Thyroid gland (tissue), 4 donors: ENCODE measurements at places on chromosomes 5 and 9.

DNA sequence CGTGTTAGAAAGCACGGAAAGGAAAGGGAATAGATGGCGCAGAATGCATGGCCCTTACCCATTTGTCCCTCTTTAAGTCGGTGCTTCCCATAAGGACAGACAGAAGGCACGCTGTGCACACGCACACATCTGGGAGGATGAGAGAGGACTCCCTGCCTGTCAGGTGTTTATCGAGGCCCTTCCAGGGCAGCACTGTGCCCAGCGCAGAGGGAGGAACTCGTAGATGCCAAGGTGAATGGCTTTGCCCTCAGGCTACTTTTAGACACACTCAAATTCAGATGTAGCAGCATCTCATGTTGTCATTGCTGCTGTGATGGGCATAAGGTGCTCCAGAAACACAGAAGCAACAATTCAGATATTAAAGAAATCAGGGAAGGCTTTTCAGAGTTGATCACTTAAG is 70.2 kb upstream of the CTSL start:
- DNase-seq, result no peak

- no peak for DNase-seq
Measured at GRCh38 chr5:170571875-170572852, 68.3 kb downstream of the KCNIP1 start.

DNA sequence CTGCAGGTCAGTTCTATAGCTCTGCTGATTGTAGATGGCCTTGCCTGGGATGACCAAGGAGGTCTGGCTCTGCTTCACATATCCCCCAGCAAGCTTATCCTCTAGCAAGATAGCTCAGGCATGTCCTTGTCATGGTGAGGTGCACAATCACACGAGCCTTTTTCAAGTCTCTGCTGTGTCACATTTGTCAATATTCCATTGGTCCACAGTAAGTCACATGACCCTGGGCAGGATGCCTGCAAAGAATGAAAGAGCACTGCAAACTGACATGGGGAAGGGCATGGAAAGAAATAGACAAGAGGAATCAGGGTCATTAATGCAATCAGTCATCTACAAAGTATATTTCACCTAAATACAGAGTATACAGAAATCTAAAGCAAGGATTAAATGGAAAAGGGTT is 142.0 kb downstream of the RORB start:
- DNase-seq, result no peak

GRCh38 chr5:143543358-143544255 is 140.1 kb upstream of the NR3C1 start:
- no peak for DNase-seq

DNA sequence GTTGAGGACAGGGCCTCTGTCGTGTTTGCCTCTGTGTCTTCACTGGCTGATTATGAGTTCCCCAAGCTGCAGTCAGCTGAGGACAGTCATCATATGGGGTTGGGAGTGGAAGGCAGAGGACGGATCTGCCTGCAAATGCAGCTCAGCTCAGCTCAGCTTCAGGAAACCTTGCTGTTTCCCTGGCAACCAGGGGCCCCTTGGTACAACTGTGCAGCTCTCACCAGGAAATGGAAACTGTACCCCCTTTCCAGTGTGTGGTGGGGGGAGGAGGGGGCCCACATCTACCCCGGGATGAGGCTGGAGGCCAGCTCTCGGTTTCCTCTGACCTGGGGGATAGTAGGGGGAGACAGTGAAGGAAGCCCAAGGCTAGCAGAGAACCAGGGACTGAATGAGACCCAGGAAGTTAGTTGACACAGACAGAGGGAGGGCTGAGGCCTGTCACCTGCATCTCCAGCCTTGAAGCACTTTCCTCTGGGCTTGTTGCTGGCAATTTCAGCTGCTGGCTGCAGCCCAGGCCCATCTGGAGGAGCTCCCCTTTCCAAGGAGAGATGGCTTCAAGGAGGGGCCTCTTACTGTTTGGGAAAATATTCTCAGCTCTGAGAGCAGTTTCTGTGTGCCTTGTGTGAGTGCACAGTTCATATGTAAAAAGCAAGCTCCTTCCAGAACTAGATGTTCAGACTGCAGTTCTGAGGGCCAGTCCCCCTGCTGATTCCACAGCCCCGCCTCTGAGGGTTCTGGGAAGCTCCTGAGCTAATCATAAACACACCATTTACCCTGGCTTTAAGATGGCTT is 6.9 kb downstream of the ANXA6 start:
- DNase-seq, result peak; percentile 60

GRCh38 chr5:110115503-110115902 is 425.8 kb downstream of the MAN2A1 start:
- DNase-seq, result no peak

DNA sequence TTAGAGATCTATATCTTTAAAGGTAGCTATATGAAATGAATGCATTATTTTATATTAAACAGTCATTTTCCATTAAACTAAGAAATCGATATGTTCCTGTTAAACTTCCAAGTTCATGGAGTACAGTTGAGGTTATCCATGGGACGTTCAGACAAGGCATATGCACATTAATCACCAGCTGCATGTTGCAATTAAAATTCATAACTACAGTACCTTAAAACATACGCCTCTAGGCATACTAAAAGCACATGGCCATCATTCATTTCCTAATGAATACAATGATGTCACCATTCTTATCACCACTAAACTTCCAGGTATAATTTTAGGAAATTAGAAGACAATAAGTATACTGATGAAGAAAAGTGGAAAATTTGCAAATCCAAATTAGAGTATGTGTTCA is 174.3 kb downstream of the CDH12 start:
- DNase-seq, result no peak

DNA sequence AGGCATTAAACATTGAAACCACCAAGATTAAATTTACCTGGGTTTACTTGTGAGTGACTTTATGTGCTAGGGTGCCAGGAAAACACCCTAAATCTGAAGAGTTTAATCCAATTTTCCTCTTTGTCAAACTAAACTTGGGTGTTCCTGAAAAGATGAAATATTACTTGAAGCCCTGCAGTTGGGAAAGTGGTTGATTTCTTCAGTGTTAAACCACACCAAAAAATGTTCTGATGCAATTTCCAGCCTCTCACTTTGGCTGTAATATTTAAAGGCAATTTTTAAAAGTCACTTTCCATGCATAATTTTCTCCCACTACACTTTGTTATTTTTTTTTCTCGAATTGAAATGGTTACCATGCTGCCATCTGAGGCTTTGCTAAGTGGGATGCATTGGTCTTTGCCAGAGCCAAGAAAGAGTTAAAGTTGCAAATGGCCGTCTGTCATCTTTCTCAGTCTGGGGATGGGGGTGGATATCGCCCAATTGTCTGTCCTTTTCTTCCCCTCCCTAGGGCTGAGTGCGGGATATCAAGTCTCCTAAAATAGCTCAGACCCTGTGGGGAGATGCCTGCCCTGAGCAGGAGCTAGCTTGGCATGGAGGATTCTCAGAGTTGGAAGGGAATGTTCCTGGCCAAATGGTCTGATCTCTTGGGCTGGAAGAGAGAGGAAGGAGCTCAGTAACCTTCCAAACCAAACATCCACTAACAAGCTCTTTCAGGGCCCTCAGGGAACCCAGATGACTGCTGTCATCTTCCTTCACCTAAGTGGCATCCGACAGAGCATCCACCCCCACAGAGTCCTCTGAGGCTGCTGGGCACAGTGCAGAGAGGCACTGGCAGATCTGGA is 13.6 kb upstream of the SHB start:
- DNase-seq, result no peak

DNA sequence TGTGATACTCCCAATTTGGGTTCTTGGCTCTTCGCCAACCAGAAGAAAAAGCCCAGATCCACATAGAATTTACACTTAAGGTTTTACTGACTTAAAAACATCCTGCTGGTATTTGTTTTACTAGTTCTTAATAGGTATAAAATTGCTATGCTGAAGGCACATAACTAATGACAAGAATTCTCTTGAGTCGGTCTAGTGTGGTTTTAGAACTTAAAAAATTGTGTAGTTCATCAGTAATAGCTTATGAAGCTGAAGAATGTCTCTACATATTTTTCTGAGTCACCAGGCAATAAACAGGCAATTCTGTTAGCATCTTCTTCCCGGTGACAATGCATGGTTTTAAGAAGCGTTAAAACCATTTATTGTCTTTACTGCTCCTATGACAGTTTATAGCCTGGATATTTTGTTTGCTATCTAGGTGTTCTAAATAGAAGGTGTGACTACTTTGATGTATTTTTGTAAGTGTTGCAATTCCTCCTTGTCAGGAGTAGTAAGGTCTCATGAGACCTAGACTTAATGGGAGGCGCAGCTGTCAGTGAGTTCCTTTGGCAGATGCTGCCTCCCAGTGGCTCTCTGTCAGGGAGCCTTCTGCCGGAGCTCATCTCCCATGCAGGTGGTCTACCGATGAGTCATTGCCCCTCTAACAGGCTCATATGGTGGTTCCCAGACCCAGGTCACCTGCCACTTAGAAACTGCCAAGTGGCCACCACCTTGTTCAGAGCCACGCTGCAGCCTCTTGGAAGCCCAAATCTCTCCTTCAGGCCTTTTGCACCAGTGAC is 173.8 kb downstream of the MAST4 start:
- peak; percentile 8 for DNase-seq

DNA sequence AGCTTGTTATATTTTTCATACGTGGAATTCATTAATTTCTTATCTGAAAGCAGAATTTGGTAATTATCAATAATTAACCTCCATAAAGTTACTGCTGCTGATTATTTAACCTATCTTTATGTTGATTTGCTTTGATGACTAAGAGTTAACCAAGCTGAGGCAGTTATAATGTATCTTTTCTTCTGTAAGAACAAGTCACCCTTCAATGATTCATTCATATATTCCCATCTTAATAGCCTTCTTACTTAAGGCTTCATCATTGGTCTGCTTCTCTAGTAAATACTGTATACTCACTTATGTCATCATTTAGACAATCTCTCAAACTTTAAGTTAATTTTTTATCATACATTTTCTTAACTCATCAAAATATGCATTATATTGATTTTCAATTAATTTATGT is 592.2 kb downstream of the ANXA1 start:
- no peak for DNase-seq

GRCh38 chr5:11076945-11077613 is 316.0 kb upstream of the DAP start:
- DNase-seq, result no peak

DNA sequence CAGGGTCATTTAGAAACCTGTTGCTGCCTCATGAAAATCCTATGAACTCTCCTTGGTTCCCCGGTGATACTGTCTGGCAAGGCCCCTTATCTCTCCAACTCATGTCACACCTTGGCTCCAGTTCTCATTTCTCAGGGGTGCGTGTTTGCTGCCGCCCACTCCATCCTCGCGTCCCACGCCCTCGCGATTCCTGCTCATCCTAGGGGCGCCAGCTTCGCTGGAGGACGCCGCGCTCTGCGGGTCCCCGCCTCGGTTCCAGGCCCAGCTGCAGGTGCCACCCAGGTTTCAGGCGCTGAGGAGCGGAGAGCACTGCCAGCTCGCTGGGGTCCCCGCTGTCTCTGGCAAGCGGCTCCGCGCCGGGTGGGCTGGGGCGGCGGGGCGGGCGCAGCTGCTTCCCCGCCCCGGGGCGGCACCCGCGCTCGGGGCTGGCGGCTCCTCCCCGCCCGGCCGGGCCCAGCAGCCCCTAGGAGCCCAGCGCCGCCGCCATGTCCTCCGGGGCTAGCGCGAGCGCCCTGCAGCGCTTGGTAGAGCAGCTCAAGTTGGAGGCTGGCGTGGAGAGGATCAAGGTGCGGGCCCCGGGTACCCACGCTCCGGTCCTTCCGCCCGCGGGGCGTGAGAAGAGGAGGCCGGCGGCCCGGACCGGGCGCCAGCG is at the start of gene GNG10:
GNG10 (plus strand) TSS at position 456 of the 652 bp plus-strand sequence; CDS start at position 486, 30 bp downstream.
- DNase-seq, result peak; percentile 58

GRCh38 chr5:10400411-10400810 is 41.3 kb upstream of the ROPN1L start:
- DNase-seq, result no peak

DNA sequence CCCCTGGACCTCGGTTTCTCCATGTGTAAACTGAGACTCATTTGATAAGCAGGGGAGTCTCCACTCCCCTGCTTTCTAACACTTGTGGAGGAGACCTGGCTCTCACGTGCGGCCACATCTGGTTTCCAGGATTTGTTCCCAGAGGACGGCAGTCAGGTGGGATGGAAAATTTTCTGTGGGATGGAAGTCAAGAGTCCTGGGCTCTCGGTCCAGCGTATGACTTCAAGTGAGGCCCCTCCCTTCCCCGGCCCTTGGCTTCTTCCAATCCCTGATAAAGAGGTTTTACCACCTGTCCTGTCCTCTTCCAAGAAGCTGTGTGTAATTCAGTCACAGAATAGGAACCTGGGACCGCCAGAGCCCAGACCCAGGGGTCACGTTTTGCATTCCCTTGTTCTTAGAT is 35.0 kb downstream of the TMOD1 start:
- DNase-seq, result no peak

DNA sequence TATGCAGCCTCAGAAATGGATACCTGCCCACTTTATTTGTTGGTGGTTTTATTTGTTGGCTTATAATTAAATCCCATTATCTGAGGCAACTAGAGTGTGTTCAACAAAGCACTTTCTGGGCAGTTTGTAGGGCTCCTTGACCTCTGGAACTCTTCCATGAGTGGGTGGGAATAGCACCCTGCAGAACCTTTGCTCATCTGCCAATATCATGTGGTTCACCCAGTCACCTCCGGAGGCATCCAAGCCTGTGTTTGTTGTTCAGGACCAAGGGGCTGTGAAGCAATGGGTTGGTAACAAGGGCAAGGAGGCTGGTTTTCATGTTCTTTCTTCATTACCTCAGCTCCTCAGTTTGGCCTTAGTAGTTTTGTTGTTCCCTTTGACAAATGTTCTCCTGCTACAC is 314.0 kb downstream of the NDUFS4 start:
- no peak for DNase-seq

- DNase-seq, result no peak
Measured at GRCh38 chr9:5073701-5074100, 88.6 kb downstream of the JAK2 start.

DNA sequence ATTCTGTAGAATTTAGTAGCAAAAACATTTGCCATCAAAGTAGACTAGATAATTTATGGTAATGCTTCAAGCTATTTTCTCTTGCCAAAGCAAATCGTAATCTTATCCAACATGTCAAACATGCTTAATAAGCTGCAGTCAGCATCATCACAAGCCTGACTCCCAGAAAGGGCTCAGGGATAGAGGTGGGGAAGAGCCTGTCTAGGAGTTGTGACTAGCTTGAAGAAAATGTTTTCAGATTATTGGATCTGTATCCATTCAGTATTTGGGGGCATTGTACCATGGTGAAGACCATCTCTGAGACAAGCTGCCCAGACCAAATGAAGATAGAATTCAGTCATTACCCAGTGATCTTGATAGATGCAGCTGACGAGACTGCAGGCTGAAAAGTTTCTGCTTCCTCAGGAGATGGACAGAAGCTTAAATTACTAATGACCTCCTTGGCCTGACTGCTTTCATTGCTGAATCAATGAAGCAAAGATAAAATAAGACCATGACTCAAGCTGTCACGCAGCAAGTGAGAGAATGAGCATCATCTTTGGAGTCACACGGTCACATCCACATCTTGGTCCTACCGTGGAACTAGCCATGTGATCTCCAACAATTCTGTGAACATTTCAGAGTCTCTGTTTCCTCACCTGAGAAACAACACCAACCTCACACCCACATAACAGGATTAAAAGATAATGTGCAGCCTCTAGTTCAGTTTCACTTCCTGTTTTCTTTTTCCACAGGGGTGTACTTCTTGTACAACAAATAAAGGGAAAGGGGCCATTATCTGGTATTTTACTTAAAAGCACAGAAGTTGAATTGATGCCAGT is 9.4 kb downstream of the ERAP2 start:
- DNase-seq, result no peak
